Placental epithelial cell (primary cell): ENCODE measurements at places on chromosomes 6 and 20. TPM values are rescaled to one million over a fixed set of nuclear protein-coding genes. Genes with fewer than 3 reads are reported as not detected.

SIRPD gene
- total RNA-seq = not detected in 2 replicates

FAM83C gene
- total RNA-seq = under 0.01 and 0.33 TPM in 2 replicates

CLIC5 gene
- 1.2 and 1.5 TPM in 2 replicates for total RNA-seq

PRDM13 gene
- not detected in 2 replicates for total RNA-seq

CLPSL1 gene
- total RNA-seq = not detected in 2 replicates

PI16 gene
- total RNA-seq = not detected in 2 replicates

PDE10A gene
- total RNA-seq = 51.4 and 58.9 TPM in 2 replicates

OPN5 gene
- not detected in 2 replicates for total RNA-seq
